ENCODE measurements at places on chromosomes 7 and 10. TPM values are rescaled to one million over a fixed set of nuclear protein-coding genes. Genes with fewer than 3 reads are reported as not detected.

Gene AASS
- 4.9 TPM for polyA plus RNA-seq

Gene C10orf88
- 4.3 TPM for polyA plus RNA-seq

Gene OR6V1
- not detected for polyA plus RNA-seq

Gene SLC18A3
- polyA plus RNA-seq: not detected

DNA sequence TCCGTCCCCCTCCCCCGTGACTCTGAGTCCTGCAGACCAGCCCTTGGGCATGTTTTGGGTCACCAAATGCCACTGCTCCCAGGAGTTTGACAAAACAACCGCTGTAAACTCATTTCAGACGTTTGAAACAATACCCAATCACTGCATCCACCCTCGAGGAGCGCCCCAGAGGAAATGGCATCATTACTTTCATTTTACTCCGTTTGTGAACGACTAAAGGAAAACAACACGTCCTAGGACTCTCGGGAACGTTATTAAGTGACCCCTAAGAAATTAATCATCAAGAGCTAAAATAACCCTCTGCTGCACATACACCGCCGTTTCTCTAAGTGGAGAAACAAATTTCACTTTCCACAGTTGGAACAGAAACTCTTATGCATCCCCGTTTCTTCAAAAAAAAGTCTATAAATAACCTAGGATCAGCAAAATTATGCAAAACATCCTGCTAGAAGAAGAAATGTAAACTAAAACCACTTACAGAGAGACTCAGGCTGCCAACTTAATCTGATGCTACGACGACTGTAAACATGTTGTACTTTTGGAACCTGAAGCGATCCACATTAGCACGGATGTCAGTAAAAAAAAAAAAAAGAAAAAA, 109.9 kb upstream of the EFCAB10 start:
- DNase-seq: peak; percentile 62

GRCh38 chr7:70719125-70719524, 412.8 kb upstream of the GALNT17 start:
- no peak for DNase-seq

DNA sequence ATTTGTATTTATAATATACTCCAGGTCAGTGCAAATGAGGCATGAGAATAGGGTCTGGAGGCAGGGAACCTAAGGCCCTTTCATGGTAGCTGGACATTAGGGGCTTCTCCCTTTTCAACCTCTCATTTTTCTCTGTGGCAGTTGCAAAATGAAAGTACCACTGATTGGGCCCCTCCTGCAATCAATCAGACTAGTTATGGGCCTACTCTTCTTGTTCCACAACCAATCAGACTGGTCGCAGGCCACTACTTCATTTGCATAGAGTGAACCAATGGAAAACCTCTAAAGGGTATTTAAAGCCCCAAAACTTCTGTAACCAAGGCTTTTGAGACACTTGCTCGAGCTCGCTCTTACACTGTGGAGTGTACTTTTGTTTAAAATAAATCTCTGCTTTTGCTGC, 10.0 kb upstream of the PRPS1L1 start:
- no peak for DNase-seq

All from kidney (tissue), 22 donors.